ENCODE measurements at places on chromosomes 2 and 18. TPM values are rescaled to one million over a fixed set of nuclear protein-coding genes. Genes with fewer than 3 reads are reported as not detected.

MAP3K19 gene
- total RNA-seq = under 0.01 TPM

TUBA4B gene
- not detected for total RNA-seq

AMER3 gene
- total RNA-seq = under 0.01 TPM

ERBB4 gene
- total RNA-seq = not detected

MC4R gene
- total RNA-seq = not detected

SLC25A12 gene
- total RNA-seq = 14.0 TPM

CCDC150 gene
- 0.81 TPM for total RNA-seq

DQX1 gene
- under 0.01 TPM for total RNA-seq

ANKRD62 gene
- total RNA-seq = not detected

GAREM2 gene
- total RNA-seq = 0.54 TPM

NPAS2 gene
- under 0.01 TPM for total RNA-seq
